ENCODE measurements at places on chromosomes 3 and 15.

- DNase-seq = no peak
Measured at GRCh38 chr3:177420651-177421480, 223.6 kb upstream of the TBL1XR1 start.

GRCh38 chr3:134104031-134104430 is 74.3 kb upstream of the SLCO2A1 start:
- DNase-seq = no peak

- DNase-seq = no peak
Measured at GRCh38 chr15:93291380-93291779, 202.4 kb upstream of the RGMA start.

GRCh38 chr15:94229591-94230369 is 1.6 kb upstream of the MCTP2 start:
- DNase-seq = peak; percentile 58

DNA sequence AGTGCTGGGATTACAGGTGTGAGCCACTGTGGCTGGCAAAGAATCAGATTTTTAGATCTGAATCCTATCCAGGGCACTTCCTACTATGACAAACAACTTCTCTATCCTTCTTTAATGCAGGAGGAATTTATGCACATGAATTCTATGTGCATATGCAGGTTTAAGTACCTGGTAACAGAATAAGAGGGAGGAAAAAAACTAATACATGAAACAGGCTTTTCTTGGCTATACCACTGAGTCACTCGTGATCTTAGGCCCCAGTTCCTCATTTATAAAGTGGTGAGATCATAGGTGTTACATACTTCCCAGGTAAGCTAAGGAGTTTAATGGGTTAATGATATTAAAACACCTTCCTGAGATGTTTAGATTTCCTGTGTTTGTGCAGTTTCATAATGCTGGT is 108.2 kb downstream of the TP63 start:
- no peak for DNase-seq

Data from stimulated activated naive CD8-positive, alpha-beta T cell treated with anti-CD3 and anti-CD28 coated beads, Interleukin-15, Interleukin-2, amounts not matched to agents 100 U/mL and 50 U/mL, for 24 hours (primary cell).